ENCODE measurements at places on chromosomes 5 and 9.
A peak's percentile ranks its signal among the peaks of the same experiment; 100 is the strongest.

DNA sequence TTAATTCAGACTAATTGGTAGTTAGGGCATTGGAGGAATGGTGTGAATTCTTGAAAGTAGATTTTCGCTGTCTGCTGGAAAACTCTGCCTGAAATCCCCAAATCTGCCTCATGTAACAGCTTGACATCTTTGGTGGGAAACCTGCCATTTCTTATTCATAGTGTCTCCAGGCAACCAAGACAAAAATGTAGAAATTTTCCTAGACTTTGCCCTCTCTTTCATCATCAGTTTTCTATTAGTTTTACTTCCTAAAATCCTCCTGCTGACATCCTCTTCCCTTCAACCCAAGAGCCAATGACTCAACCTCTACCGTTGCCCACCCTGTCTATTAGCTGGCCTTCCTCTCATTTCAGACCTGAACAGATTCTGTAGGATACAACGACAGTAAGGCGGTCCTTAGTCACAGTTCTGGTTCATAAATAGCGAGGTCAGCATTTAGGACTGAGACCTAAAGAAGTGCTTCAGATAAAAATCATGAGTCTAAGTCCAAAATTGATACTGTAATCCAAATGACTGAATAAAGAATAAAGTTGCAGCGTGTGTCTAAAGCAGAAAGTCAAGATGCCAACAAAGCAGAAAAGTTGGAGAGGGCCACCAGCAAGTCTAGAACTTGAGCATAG, 133.9 kb downstream of the MUSK start:
- DNase-seq, result no peak

GRCh38 chr5:139394123-139394653, 716 bp downstream of the PROB1 start:
- DNase-seq, result peak; percentile 53

GRCh38 chr5:87770016-87770570, 357.4 kb upstream of the CCNH start:
- no peak for DNase-seq

GRCh38 chr9:16459421-16460148, 410.9 kb downstream of the BNC2 start:
- DNase-seq, result no peak

DNA sequence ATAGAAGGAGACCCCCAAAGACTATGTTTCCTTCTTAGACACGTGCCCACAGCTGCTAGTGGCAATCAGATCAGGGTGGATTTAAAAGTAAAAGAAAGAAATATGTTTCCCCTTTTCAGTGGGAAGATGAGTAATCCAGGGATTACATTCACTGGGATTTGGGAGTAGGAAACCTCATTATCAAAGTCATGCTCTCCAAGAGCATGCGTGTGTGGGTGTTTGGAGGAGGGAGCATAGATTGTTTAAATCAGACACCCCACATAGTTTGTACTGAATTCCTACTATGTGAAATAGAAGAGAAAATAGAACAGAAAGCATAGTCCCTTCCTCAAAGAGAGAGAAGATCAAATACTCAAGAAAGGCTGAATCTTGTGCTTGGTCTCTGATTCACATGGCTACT, 65.5 kb upstream of the TBCA start:
- DNase-seq, result no peak

- DNase-seq, result no peak
Observed at GRCh38 chr5:141565826-141566570, 52.8 kb downstream of the DIAPH1 start.

DNA sequence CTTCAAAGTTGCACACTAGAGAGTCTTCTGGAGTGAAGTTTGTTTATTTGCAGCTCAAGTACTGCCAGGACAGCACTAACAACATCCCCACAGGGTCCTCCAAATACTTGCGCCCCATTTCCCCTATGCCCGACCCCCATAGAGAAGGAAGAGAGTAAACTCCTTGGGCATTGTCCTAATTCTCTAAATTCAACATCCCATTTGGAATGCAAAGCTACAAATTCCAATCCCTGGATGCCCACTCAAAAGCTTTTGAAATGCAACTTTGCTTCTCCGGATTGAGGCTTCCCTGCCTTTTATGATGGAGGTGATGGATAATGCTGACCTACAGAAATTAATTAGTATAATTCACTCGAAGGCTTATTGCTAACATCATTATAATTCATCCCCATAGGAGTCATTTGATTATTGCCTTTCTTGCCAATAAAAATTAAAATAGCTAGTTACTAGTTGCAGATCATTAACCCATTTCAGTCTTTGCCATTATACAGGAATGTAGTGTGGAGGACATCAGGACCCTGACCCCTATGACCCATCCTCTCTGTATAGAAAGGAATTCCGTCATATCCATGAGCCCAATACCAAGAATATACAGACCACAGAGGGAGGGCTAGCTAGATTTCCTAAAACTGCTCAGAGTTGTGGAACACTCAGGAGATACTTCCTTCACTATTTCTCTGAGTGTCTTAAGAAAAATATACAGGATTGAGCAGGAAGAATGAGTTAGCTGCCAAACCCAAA, 277.6 kb downstream of the ZNF608 start:
- DNase-seq, result no peak

GRCh38 chr5:95866435-95867040, 44.0 kb upstream of the GLRX start:
- no peak for DNase-seq

DNA sequence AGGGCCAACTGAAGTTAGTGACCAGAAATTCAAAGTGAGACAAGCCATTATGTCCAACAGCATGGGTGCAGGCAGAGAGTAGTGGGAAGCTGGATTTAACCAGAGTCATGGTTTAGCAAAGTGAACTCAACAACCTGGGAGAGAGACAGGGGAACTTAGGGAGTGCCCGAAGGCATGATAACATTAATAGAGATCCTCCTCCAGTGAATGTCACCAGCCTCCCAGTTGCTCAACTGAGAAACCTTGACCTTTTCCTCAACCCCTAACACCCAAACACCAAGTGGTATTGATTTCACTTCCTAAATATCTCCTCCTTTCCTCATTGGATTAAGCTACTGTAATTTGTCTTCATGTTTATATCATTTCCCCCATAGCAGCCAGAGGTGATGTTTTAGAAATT, 42.6 kb downstream of the HMGCS1 start:
- DNase-seq, result no peak

- DNase-seq, result no peak
Observed at GRCh38 chr5:89471115-89471514, 588.1 kb upstream of the MEF2C start.

GRCh38 chr5:94983861-94984535, 300.9 kb downstream of the MCTP1 start:
- no peak for DNase-seq

Measured in activated CD8-positive, alpha-beta memory T cell treated with anti-CD3 and anti-CD28 coated beads for 48 hours (primary cell).